ENCODE measurements at places on chromosomes 3 and 15.

DNA sequence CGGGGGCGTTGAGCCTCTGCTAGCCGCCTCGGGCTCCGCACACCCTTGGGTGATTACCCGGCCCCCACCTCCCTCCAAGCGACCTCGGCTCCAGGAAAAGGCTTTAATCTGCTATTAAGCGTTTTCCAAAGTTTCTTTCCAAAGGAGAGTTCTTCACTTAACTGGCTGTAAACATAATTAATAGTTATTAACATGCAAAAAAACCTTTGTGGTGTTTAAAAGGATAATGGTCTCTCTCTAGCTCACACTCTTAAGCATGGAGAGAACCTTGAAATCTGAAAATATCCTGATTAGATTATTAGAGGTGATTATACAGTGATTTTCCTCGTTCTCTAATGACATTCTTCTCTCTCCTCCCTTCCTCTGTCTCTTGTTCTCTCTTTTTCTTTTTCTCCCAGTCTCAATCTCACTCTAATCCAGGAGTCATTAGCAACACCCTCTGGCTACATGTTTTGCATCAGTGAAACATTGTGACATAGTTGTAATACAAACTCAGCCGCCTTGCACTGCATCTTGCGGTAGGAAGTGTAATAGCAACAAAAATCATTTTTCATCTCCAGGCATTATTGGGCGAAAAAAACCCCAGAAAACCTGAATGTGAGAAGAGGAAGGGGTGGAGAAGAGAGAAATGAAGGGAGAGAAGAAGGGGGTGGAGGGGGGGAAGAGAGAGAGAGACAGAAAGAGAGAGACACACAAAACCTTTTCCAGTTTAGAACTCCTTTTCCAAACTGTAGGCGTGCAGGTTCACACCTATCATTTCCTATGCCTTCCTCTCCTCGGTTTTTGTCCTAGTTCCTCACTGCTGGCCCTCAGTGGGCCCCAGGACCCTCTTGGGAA lies 24.4 kb downstream of the NR2F2 start:
- DNase-seq, result no peak

- DNase-seq, result no peak
These were observed 245.0 kb upstream of the TMC3 start for GRCh38 chr15:81619002-81619401.

DNA sequence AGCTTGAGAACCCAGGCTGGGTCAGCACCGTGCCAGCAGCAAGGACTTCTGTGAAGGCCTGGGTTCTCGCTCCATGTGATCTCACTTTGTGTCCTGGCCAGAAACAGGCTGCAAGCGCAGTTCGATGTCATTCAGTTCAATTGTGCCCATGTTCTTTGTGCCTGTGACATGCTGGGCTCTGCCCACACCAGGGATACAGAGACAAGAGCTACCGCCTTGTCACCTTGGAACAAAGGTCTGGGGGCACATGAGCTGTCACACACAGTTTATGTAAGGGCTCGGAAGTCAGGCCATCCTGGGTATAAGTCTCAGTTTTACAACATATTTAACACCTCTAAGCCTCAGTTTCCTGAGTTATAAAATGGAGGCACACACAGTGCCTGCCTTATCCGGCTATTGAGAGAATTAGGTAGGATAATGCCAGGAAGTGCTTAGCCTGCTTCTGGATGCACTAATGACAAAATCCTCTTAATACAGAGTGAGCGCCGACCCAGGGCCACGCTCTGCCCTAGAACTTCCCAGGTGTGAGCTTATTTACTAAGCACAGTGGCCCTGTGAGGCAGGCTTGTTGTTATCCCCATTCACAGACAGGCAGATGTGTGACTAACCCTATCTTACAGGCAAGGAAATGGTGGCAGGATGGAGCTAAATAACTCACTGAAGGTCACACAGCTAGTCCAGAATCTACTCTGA lies 50.4 kb upstream of the LIMD1 start:
- no peak for DNase-seq

- no peak for DNase-seq
These were observed 547.2 kb upstream of the TGFBR2 start for GRCh38 chr3:30059240-30059639.

DNA sequence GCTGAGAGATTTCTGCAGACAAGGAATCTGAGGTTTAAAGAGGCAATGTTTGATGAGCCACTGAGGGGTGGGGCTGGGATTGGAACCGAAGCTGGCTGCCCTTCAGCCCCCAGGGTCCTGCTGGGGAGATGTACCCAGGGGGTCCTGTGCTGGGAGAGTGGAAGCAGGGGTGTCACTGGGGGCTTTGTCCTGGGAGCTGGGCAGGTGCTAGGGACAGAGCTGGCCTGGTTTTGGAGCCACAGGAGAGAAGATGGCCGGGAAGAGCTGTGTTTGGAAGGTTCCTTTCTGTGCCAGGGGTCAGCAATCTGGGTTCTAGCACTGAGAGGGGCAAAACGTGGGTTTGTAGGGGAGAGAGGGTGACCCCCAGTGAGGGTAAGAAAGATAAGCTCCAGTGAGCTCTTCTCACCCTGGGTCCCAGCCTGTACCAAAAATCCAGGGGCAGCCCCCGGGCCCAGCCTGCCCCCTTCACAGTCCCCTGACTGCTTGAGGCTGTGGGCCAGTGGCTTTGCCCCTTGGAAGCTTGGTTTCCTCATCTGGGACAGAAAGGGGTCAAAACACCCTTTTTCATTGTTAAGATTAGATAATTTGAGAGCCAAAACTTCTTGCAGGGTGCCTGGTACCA lies 69.6 kb downstream of the SMAD3 start:
- no peak for DNase-seq

GRCh38 chr3:46284981-46285683 lies 42.9 kb downstream of the CCR3 start:
- no peak for DNase-seq

GRCh38 chr3:16885593-16886302 lies 993 bp downstream of the PLCL2 start:
- no peak for DNase-seq

DNA sequence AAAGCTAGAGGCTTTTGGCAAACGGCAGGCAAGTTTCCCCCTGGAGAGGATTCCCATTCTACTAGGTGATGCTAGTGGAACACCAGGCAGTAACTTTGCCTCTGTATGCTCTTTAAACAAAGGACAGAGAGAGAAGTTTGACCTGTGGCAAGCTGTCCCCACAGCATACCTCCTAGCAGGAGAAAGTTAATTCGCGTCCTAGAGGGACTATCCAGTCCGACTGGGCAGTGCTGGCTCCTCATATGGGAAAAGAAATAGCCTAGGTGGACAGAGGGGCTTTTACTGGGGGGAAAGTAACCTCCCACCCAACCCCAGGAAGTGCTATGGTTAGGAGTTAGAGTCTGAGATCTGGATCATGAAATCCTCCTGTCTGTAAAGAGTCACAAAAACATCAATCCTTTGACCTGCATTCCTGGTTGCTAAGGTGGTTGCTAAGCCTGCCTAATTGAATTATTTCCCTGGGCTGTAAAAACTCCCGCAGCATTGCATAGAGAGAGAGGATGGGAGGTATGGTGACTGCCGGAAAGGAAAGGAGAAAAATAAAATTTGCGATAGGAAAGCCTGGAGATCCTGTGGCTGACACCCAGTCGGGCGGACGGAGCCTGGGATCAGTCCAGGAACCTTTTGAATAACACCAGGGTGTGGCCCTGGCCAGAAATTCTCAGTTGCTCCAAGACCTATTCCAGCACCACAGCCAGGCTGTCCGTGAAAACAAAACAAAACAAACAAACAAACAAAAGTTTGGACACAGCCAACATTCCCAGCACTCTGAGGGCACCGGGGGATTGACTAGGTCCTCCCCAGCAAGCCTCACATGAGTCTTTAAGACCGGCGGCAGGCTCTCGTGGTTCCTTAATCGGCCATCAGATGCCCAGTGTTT lies 67.7 kb upstream of the ATP11B start:
- DNase-seq, result no peak

- DNase-seq, result no peak
These were observed 173.7 kb downstream of the ATG7 start for GRCh38 chr3:11445883-11446282.

- DNase-seq, result no peak
These were observed 11.7 kb downstream of the SH2D7 start for GRCh38 chr15:78104119-78104479.

DNA sequence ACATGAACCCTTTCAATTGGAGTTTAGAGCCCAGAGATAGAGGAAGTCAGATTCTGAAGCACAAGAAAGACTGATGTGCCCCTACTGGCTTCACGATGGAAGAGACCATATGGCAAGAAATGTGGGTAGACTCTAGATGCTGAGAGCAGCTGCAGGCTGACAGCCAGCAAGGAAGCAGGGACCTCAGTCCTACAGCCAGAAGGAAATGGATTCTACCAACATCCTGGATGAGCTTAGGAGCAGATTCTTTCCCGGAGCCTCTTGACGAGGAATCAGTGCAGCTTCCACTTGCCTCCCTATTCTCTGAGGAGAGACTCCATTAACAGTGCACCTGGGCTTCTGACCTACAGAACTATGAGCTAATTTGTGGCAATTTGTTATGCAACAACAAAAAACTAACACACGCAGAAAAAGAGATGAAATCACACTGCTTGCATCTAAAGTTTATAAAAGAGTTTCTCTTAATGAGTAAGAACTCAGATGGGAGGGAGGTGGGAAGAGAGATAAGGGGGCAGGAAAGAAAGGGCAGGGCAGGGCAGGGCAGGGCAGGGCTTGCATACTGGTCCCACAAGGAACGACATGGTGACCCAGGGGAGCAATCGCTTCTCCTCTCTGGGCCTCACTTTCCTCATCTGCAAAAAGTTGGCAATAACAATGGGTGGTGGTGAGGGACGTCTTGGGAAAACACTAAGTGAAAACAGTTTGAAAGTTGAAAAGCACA lies 440.9 kb downstream of the FOXP1 start:
- no peak for DNase-seq

DNA sequence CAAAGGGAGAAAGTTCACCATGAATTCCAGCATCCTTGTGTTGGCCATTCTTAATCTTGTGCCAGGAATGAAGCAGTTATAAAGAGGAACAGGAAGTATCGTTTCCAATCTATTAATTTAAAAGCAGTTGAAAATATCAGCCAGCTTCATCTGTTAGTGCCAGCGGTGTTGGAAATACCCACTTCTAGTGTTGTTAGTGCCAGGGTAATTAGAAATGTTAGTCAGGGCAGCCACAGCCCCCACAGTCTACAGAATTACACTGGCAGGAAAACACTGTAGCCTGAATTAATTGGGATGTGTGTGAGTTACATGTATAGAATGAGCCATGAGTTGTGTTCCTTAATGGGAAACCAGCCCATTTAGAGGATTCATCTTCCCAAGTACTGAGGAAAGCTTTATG lies 127.8 kb downstream of the GHSR start:
- no peak for DNase-seq

- peak; percentile 74 for DNase-seq
These were observed 40.9 kb downstream of the CBLB start for GRCh38 chr3:105827959-105828358.

GRCh38 chr3:136194409-136195257 lies 1.5 kb downstream of the MSL2 start:
- no peak for DNase-seq

DNA sequence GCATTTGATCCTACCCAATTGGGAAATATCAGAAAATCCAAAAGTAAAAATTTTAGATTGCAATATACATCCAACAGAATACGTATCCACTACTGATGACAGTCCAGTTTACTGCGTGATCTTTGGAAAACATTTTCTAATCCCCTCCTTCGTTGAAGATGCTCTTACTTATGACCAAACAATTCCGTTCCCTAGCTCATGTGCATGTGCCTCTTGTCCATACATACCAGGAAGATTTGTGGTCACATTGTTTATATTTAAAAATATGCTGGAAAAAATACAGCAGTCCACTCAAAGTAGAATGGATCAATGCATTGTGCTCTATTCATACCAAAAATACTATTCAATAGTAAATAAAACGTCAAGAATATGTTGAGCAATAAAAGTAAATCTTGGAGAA lies 135.3 kb downstream of the CHL1 start:
- DNase-seq, result no peak

DNA sequence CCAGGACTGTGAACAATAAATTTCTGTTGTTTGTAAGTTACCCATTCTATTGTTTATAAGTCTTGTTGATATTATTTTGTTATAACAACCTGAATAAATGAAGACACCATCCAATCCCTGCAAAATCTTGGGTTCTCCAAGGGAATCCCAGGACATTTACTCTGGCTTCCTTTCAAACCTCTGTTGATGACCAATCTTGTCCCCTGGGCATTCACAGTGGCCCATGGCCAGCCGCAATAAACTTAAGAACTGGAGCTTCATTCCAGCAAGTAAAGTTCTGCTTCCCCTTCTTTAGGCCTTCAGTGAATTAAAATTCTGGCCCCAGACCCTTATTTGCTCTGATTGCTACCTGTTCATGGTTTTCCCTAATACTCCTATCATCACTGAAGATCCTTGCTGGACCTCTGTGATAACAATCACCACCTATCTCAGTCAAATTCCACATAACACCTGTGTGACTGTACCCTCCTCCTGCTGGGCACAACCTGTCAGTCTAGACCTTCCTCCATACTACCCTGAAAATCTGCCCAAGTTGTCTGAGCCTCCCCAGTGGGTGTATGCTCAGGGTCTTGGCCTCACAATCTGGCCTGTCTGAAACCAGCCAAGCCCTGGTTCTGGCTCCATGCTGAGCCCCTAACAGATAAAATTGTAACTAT lies 153.1 kb downstream of the SEMA6D start:
- no peak for DNase-seq

GRCh38 chr3:38157595-38157994 lies 7.7 kb upstream of the OXSR1 start:
- no peak for DNase-seq

- DNase-seq, result no peak
These were observed 27.8 kb upstream of the RASA2 start for GRCh38 chr3:141459008-141459407.

GRCh38 chr3:128318275-128318941 lies 148.3 kb downstream of the DNAJB8 start:
- no peak for DNase-seq

- no peak for DNase-seq
These were observed 151.3 kb downstream of the CADPS start for GRCh38 chr3:62723914-62724217.

DNA sequence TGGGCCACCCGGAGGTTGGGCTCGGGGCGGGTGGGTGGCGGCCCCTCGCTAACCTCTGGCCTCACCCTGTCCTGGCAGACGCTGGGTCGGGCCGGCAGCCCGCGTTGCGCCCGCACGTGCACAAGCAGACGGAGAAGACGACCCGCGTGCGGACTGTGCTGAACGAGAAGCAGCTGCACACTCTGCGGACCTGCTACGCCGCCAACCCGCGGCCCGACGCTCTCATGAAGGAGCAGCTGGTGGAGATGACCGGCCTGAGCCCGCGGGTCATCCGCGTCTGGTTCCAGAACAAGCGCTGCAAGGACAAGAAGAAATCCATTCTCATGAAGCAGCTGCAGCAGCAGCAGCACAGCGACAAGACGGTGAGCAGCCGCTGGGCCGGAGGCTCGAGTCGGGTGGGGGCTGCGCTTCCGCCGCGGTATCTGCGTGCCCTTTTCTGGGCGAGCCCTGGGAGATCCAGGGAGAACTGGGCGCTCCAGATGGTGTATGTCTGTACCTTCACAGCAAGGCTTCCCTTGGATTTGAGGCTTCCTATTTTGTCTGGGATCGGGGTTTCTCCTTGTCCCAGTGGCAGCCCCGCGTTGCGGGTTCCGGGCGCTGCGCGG lies 3.7 kb downstream of the ISL2 start:
- no peak for DNase-seq

- DNase-seq, result no peak
These were observed 40.5 kb downstream of the FILIP1L start for GRCh38 chr3:100073714-100074307.

GRCh38 chr15:54810031-54810430 lies 386.7 kb downstream of the RSL24D1 start:
- DNase-seq, result no peak

- DNase-seq, result no peak
These were observed 11.5 kb downstream of the CCDC80 start for GRCh38 chr3:112629425-112629824.
